G401 (cell line): ENCODE measurements at places on chromosomes 6 and 20.

- no peak for DNase-seq
Measured at GRCh38 chr6:84652356-84653026, 111.9 kb downstream of the TBX18 start.

DNA sequence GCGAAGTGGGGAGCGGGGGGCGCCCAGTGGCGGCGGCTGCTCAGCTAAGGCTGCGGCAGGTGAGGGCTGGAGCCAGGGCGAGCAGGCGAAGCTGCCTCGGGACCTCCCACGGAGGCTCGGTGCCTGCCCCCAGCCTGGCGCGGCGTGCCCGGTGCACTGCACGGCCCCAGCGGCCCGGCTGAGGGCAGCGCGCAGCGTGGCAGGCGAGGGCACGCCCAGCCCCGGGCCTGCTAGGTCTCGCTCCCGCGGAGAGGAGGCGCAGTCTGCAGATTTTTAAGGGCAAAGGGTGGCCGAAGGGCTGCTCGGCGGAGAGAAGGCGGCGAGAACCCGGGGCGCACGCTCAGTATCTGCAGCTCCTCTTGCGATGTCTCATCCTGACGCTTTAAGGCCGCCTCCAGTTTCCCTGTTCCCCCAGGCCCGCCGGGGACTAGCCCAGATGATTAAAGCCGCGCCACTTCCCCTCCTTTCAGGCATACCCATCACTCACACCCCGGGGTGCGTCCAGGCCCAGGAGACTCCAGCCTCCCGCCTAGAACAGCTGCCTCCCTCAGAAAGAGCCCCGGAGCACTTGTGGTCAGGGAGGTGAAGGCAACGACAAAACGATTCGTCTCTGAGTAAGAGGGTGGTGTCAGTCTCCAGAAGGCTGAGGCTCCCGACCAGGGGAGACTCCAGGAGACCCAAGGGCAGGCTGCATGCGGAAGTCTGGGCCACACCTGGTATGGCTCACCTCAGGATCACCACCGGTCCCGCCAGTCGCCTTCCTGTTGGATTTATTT is at the start of gene FERMT1:
Gene FERMT1 (minus strand): TSS at position 158 of the 776 bp plus-strand sequence. CDS start 3,476 bp downstream, outside the sequence.
- no peak for DNase-seq

DNA sequence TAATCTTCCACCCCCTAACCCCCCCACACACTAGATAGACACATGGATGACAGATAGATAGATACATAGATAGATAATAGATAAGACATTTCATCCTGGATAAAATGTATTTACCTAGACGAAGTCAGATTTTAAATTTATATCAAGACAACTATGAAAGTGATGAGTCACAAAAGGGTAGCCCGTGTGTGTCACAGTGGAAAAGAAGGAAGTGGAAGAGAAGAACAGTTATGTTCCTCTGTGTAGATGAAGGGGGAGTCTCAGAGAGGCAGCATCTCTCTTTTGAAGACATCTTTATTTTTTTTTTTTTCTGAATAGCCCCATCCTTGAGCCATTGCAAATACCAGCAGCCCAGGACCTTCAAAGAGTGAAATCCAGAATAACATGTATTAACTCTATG is 121.7 kb upstream of the VGLL2 start:
- DNase-seq = no peak

GRCh38 chr6:161238500-161238899 is 35.4 kb downstream of the AGPAT4 start:
- no peak for DNase-seq

GRCh38 chr6:94713446-94713845 is 863.9 kb upstream of the MANEA start:
- no peak for DNase-seq

GRCh38 chr20:58870293-58871014 is 17.9 kb downstream of the GNAS start:
- peak; percentile 86 for DNase-seq

DNA sequence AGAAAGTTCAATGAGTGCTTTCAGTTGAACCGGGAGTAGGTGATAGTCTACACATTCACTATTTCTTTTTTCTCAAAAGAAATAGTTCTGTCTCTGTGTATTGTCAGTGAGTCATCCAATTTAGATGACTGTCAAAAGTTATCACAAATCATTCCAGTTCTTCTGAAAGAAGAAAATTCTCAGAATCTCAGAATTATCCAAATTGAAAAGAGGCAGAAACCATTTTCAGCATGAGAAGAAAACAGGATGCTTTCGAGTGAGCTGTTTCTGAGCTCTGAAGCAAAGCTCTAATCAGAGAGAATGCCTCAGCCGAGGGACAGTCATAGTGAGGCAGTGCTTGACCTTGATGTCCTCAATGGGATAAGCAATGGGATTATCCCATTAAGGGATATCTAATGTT is 97.9 kb downstream of the HUS1B start:
- DNase-seq = no peak

DNA sequence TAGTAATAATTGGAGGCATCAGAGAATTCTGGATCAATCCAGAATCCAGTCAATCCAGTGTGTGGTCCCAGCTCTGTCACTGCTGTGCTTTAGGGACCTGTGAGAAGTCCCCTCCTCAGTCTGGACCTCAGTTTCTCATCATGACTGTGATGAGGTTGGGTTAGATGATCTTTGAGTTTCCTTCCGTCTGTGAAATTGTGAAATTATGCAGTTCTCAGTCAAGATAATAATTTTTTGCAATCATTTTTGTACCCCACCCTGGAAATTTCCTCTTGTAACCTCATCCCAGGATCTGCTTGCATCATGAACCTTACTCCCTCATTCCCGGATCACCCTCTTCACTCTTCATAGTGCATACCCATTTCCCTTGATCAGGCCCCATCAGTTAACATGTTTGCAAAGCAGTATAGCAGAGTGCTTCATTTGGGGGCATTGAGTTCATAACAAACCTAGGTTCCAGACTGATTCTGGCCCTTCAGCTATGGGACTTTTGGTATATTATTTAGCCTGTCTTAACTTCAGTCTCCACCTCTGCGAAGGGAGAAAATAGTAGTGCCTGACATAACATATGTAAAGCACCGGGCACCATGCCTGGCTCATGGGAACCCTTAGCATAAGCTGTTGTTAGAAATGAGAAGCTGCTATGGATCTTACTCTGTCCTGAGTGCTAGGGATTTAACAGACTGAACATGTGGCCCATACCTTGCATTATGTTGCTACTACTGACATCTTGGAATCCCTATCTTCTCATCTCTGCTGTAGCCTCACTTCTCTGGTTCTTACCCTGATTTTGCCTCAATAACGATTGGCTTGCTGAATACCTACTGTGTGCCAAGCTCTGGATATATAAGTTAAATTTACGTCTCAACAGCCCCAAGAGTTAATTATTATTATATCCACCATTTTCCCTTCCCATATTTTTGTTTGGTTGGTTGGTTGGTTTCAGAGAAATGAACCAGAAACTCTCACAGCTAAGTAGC is 1.3 kb downstream of the ZNF76 start:
- peak; percentile 32 for DNase-seq

DNA sequence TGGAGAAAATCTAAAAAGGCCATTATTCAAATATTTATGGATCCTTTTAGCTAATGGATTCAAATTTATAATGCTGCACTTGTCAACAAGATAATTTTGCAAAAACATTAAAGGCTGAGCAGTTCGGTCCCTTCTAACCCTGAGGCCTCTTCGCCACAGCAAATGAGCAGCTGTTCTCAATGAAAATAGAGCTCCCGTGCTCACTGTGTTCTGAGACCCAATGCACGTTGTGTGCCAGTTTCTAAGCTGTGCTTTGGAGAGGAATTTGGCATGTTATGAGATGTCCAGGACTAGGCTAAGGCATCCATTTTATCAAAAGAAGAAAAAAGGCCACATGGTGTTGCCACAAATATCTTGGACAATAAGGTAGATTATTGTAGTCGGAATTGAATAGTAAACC is 220.1 kb upstream of the TSHZ2 start:
- no peak for DNase-seq

DNA sequence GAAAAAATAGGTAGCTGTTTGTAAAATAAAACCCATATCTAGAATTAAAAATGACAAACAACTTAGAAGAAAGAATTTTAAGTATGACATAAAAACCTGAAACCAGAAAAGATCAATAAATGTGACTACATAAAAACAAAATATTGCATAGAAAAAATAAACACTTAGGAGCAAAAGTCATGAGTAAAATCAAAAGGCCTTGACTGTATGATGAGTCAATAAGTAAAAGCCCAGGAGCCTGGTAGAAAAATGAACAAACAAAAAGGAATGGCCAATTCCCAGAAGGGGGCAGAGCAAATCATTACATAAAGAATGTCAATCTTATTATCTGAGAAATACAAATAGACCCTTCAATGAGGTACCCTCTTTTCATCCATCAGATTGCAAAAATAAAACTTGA is 20.7 kb upstream of the ENPP1 start:
- no peak for DNase-seq

- DNase-seq = peak; percentile 17
Measured at GRCh38 chr6:47741807-47742206, 40.0 kb upstream of the OPN5 start.
